GM20000 (cell line): ENCODE measurements at places on chromosomes 7 and 10.

- DNase-seq, result no peak
These were observed 16.5 kb downstream of the WDR86 start for GRCh38 chr7:151393031-151393977.

GRCh38 chr7:20237464-20238193 is 20.4 kb upstream of the MACC1 start:
- DNase-seq, result no peak

- DNase-seq, result no peak
These were observed 123.6 kb upstream of the PPP2R2D start for GRCh38 chr10:131777162-131777561.

GRCh38 chr7:12002428-12002827 is 170.4 kb upstream of the THSD7A start:
- no peak for DNase-seq

GRCh38 chr10:113096128-113096996 is 146.3 kb downstream of the TCF7L2 start:
- DNase-seq, result no peak

DNA sequence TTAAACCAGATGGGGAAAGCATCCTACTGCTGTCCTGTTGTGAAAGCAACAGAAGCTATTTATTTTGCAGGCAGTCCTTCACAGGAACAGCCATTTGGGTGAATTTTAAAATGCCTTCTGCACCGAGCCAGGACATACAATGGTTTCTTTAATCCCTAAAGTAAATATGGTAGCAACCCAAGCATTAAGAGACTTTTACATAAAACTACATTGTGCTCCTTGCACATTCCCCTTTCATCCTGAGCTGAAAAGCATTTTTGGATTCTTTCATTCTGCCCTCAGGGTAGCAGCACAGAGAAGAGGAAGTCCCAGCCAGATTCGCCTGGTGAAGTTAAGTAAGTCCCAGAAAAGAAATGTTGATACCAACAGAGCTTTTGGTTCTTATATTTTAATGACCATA is 84.0 kb upstream of the FAM3C start:
- no peak for DNase-seq

DNA sequence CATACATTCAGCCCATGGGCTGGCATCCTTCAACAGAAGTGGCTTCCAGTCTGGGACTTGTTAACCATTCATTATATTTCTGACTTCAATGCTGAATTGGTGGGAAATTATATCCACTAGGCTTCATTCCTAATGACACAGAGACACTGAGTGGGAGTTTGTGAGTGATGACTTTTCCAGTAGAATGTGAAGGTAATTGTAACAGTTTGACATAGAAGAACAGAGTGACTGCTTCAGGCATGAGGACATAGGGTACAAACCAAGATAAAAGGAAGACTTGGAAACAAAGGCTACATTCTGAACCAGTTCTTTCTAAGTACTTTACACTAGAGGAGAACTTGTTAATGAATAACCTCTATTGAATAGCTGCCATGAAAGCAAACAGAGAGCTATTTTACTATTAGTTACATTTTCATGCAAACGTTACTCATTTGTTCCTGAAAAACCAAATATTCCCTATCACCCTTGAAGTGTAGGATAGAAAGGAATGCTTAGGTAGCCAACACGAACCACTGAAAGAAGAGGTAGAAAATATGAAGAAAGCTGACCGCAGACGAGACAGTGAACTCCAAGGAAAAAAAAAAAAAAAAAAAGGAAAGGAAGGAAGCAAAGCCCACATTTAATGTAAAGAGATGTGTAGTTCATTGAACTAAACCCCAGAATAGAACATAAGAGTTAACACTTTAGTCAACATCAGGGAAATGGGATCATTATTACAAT is 237.0 kb upstream of the SEMA3C start:
- no peak for DNase-seq

- DNase-seq, result peak; percentile 55
These were observed at the start of gene NUDT13 for GRCh38 chr10:73110345-73110849. Gene NUDT13 (plus strand): TSS chr10:73110455. CDS start chr10:73114366, 3,911 bp downstream.

GRCh38 chr7:85224171-85224570 is 37.3 kb upstream of the SEMA3D start:
- DNase-seq, result no peak

- DNase-seq, result no peak
These were observed 69.2 kb upstream of the DDC start for GRCh38 chr7:50634378-50634777.

GRCh38 chr7:17854261-17855047 is 85.8 kb downstream of the SNX13 start:
- DNase-seq, result peak; percentile 3

GRCh38 chr7:31096877-31097258 is 44.8 kb downstream of the ADCYAP1R1 start:
- DNase-seq, result no peak

- no peak for DNase-seq
These were observed 60.6 kb downstream of the PRTFDC1 start for GRCh38 chr10:24891823-24892222.

GRCh38 chr10:60728056-60728455 is 50.2 kb upstream of the CDK1 start:
- DNase-seq, result no peak

DNA sequence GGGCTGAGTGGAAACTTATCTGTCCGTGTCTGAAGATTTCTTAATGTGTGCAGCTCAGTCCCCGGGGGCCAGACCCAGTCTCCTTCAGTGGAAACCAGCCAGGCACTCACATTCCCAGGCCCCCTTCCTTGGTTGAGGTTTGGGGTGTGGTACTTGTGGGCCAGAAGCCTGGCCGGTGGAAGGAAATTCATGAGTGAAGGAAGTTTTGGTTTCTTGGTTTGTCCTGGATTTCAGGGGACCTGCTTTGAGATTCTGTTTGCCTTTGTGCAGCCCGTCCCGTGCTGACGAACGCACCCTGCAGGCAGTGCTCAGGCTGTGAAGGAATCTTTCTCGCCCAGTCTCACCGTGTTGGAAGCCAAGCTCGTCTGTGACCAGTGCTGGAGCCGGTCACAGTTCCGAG is 2.9 kb downstream of the INPP5A start:
- no peak for DNase-seq

DNA sequence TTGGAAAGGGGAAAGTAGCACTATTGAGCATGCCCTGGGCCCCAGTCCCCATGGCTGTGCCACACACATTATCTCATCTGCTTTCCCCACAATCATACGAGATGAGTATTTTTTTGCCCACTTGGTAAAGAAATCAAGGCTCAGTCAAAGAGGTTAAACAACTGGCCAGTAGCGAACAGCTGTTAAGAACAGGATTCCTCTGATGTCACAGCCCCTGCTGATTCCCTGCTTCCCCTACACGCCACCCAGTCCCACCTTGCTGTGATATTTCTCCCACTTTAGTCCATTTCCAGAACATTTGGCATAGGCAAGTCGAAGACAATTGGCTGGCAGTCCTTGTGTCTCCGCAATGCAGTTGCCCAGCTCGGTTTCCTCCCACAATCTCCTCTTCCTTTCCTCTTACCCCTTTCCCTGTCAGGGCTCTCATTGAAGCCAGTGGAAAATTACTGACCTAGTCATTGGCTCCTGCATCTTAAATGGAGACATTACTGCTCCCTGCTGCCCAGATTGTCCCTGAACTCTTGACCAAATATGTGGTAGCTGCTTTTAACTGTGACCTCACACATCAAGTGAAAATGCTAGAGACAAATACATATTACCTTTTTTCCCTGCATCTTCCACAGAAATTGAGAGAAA is 56.5 kb upstream of the EEPD1 start:
- DNase-seq, result no peak

DNA sequence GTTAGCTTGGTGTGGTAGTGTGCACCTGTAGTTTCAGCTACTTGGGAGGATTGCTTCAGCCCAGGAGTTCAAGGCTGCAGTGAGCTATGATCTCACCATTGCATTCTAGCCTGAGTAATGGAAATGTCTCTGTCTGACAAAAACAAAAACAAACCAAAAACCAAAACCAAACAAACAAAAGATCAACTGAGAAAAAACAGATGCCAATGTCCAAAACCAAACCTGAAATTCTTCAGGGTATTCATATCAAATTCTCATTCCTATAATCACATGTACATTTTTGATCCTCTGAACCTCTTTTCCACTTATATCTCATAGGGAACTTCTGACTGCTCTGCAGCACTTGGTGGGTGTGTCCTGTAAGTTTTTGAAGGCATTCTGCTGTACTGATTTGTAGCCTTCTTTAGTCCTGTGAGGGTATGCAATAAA is 87.0 kb downstream of the CDK6 start:
- DNase-seq, result no peak

GRCh38 chr7:24786941-24787340 is 29.7 kb upstream of the GSDME start:
- DNase-seq, result no peak

DNA sequence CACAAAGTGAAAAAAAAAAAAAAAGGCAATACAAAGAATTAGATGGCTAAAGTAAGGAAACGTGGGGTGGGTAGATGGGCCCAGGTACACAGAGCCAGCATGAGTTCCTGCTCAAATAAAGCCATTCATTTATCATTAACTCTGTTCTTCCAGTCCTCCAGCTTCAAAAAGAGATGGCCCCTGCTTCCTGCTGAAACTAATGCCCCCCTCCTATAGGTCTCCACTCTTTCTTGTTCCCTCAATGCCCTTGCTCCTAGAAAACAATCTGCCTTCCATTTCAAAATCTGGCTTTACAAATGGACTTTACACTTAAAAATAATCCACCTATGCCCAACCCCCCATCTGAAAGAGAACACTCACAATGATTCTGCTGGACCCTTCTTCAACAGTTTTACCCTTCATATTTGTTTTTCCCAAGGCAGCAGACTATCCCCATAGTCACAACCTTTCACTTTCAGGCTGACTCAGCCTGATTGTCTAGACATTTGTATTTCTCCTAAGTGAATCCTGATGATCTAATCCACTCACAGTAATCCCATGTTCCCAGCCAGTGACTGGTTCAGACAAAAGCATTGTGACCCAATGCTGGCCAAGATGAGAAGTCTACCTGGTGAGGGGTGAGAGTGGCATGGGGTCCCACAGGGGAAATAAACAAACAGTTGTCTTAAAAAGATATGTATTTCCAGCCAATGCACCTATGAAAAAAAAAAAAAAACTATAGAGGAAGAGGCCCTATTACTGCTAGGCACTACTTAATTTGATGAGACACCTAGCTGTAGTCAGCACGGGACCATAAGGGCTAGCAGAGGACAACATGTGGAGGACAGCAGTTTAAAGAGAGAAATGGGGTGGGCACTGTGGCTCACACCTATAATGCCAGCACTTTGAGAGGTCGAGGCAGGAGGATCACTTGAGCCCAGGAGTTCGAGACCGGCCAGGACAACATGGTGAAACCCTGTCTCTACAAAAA is 74.6 kb upstream of the GRID1 start:
- DNase-seq, result no peak

DNA sequence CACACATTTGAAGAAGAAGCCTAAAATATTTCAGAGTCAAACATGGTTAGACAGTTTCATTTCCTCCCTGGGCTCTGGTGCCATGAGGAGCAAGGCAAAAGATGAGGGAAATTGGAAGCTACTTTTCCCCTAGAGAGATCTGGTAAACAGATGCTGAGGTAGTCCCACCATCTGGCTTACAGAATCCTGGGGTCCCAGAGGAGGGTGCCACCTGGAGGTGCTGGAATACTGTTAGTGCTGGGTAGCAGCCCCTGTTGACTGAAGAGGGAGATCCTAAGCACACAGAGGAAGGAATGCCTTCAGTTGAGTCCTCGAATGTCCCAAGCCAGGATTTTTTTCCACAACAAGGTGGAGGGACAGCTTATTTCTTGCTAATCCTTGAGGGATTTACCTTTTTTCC is 160.1 kb downstream of the FZD1 start:
- no peak for DNase-seq

- no peak for DNase-seq
These were observed 16.7 kb downstream of the NEURL1 start for GRCh38 chr10:103510046-103510685.

DNA sequence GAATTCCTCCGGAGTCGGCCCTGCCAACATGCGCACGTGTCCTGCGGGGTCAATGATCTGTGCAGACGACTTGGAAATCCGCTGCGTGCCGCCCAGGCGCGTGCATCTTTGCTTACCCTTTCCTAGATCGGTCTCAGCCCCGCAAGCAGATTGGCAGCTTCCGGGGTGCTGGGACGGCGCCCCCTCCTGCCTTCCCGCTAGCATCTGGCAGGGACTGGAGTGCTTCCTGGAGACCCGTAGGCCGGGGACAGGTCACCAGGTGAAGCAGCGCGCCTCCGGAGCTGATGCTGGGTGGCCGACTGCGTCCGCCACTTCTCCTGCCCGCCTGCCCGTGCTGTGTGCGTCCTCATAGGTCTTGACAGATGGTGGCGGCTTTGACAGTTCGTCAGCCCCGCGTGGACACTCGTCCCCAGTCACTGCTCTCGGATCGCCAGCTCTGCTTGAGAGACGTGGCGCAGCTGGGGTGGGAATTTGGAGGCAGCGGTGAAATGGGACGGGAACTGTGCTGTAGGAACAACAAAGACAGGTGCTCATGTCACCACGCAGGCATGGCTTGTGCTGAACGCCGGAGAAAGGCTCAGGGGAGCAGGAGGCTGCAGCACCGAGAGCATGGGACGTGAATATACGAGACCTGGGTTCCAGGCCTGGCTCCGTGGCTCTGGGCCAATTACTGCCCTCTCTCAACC is 21.9 kb upstream of the KCNK18 start:
- peak; percentile 39 for DNase-seq

DNA sequence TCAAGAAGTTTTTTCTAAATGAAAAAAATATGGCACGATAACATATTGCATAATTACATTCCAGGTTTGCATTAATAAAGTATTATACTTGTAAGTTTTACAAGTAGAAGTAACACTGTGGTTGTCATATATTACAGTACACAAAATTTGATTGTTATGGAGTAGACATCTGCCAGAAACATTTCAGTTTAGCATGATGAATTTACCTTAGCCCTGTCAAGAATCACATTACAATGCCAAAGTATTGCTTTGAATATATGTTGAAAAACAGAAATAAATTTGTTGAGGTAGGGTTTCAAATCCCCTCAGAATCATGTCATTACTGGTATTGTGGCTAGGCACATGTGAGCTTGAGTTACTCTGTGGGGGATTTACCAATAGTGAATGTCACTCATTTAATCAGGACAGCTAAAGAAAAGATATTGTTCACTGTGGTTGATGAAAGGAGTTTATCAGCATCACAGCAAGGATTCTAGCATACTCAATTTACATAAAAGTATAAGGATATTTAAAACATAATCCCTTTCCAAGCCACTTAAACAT is 112.1 kb downstream of the MDFIC start:
- no peak for DNase-seq

- DNase-seq, result no peak
These were observed 2.1 kb downstream of the ENTPD7 start for GRCh38 chr10:99661377-99661763.

- no peak for DNase-seq
These were observed 93.7 kb upstream of the RPA3 start for GRCh38 chr7:7812112-7812511.

DNA sequence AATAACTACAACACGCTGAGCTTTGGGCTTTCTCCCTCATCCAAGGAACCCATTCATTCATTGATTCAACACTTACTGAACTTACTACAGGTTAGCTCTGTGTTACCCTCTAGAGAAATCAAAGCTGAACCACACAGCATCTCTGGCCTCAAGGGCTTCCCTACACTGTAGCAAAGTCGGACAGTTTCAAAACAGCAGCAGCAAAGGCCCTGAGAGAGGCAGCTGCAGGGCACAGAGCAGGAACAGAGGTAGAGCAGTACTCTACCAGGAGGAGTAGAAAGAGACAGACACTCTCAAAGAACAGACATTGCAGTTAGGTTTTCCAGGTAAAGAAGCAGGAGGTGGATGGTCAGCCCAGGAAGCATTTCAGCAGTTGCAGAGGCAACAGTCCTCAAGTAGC is 16.1 kb downstream of the DOCK4 start:
- no peak for DNase-seq

- no peak for DNase-seq
These were observed 7.9 kb downstream of the GPR146 start for GRCh38 chr7:1052031-1052818.

- no peak for DNase-seq
These were observed 110.7 kb downstream of the RAB18 start for GRCh38 chr10:27614776-27615175.
